Cardiac septum (tissue), 1 donor: ENCODE measurements at places on chromosomes 7 and 10. TPM values are rescaled to one million over a fixed set of nuclear protein-coding genes. Genes with fewer than 3 reads are reported as not detected.
A peak's percentile ranks its signal among the peaks of the same experiment; 100 is the strongest.

Gene APBB1IP
- total RNA-seq = 2.5 TPM

Gene ANKRD26
- 9.1 TPM for total RNA-seq

Gene HABP2
- not detected for total RNA-seq

DNA sequence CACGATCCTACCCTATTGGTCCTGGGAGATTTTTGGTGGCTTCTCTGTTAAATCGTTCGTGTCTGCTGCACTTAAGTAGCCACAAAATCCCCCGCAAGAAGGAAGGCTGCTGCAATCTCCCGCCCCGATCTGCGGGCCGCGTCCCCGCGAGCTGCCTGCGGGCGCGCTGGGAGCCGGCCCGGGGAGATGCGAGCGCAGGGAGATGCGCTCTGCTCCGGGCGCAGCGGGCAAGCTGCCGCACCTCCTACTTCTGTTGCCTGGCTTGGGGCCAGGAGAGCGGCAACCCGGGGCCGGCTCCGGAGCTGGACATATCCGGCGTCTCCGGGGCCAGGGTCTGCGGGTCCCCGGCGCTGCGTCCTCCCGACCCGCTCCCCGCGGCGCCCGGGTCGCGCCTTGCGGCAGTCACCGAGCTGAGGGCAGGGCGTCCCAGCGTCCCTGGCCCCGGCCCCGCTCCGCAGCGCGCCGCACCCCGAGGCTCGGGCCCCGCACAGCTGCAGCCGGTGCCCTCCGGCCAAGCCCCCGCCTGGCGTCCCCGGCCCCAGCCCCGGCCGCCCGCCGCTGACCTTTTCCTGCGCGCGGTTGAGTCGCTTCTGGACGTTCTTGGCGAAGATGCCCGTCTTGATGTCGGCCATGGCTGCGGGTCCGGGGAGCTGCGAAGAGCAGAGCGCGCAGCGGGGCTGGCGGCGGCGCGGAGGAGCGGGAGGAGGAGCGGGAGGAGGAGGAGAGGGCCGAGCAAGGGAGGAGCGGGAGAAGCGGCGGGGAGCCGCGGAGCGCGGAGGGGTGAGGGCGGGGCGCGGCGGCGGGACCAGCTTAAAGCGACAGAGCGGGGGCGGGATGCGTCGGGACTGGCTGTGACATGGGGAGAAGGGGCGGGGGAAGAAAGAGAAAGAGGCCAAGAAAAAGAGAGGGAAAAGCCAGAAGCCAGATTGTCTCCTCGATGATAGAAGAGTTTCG is at the start of gene AMPH:
Gene AMPH (minus strand): TSS at position 654 of the 954 bp plus-strand sequence. CDS start 22 bp downstream, at position 632.
- DNase-seq = peak; percentile 81

DNA sequence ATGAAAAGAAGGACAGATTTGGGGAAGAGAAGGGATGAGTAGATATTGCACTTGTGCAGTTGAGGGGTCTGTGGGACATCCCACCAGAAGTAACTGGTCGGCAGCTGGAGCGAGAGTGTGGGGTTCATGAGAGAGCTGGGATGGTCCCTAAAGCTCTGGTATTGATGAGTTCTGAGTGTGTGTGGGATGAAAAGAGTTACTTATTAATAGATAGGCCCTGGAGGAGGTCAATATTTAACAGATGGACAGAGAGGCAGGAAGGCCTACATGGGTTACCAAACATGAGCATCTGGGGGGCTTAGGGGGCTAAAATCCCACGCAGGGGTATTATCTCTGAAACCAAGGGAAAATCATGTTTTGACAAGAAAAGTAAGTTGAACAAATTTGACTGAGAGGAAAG is 95.7 kb upstream of the SFMBT2 start:
- no peak for DNase-seq

- no peak for DNase-seq
Measured at GRCh38 chr10:46311501-46311951, 24.7 kb downstream of the ANTXRL start.

DNA sequence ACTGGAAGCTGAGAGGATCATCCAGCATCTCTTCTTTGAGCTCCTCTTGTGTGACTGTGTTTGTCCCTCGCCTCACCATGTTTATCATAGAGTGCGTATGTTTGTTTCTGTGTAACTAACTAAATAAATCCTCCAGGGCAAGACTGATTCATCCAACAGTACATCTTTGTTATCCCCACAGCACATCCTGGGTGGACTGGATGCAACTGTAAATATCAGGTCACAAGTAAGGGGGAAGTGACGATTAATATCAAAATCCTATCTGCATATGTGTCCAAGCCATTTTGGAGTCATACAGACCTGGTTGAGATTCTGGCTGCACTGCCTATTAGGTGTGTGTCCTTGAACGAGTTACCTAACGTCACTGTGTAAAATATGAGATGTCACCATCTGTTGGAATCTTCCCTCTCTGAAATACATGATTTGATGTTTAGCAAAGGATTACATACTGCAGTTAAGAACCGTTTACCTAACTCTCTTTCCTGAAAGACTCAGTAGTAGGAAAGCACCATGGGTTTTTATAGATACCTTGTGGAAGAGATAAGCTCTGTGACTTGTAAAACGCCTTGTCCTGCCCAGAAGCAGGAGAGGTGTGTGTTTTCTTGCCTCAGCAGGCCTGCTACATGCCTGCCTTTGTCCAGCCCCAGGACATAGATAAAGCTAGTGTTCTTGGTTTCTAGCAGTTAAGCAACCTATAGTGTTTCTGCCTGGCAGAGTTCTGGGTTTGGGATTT is 25.8 kb downstream of the WBP1L start:
- DNase-seq = no peak

- no peak for DNase-seq
Measured at GRCh38 chr7:108294595-108294994, 161.6 kb downstream of the NRCAM start.

DNA sequence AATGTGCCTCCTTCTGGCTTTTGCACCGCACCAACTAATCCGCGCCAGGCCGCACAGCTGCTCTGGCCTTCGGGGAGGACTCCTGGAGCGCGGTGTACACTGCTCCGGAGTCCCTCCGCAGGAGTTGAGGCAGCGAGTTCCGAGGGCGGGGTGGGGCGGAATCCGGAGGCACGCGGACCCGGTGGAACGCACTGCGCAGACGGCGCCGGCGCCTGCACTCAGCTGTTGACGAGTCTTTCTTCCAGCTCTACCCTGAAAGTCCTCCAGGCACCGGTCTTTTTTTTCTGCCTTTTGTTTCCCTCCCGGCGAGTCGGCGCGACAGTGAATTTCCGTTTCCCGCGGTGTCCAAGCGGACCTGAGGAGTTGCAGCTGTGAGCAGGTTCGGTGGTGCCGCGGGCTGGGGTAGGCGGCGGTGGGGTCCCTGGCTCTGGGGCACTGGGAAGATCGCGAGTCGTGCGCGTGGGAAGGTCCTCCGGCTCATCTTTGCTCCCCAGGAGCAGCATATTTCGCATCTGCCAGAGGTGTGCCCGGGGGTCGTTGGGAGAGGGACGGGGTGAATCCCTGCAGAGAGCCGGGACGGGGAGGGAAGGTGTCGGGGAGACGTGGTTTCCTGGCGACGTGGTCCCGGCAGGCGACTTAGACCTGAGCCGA is 44.1 kb downstream of the SFTPD start:
- peak; percentile 86 for DNase-seq

DNA sequence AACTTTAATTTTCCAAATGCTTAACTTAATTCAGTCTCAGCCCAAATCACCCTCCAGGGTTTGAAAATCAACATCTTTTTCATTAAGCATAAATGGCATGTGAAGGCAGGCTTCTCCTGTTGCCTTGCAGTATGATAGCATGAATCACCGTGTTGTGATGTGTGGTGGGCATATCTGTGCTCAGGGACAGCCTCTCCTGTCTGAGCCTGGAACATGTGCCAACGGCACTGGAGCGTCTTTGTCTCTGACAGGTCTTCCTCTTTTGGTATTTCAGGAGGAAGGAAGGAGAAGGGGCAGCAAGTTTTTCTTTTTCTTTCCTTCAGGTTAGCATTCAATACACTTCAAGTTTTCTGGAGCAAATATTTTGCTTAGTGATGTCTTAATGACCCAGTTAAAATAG is 57.6 kb downstream of the LRGUK start:
- DNase-seq = no peak
